ENCODE measurements at places on chromosomes 1 and 21.

DNA sequence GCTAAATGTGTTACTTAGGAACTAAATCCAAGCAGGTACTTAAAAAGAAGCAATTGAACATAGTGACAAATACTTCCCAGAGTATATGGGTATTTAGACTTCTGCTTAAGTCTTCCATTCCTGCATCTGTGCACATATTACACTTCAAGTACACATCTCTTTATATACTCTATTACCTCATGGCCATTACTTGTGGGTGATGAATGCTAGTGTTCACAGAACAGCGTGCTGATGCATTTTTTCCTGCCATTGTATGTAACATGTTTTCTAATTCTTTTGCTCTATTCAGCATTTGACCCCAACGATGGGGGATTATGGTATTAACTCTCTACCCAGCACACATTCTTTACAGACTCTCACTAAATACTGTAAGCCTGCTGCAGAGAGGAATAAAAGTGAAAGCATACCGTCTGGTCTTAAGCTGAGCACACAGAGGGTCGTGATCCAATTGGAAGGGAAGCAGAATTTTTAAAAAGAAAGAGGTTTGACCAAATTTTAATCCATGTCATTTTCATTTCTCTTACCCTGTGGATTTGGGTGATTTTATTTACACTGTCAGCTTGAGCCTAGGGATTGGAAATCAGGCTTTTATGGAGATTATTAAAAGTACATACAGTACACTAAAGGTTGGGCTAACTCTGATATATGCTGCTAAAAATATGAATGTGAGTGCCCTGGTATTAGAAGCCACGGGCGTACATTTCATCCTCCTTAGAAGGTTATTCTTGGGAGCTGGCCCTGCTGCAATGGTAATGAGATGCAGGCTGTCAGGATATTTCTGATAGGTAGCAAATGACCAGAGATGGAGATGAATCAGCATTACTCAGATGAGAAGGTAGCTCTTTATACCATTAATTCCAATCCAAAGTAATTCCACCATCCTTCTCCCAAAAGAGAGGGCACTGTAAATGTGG lies 95.5 kb upstream of the PROX1 start:
- no peak for DNase-seq

- DNase-seq, result no peak
Observed at GRCh38 chr1:182185842-182186756, 124.6 kb upstream of the ZNF648 start.

GRCh38 chr1:17297991-17298390 lies 10.0 kb upstream of the PADI4 start:
- no peak for DNase-seq

- no peak for DNase-seq
Observed at GRCh38 chr1:197961933-197962332, 44.8 kb downstream of the LHX9 start.

DNA sequence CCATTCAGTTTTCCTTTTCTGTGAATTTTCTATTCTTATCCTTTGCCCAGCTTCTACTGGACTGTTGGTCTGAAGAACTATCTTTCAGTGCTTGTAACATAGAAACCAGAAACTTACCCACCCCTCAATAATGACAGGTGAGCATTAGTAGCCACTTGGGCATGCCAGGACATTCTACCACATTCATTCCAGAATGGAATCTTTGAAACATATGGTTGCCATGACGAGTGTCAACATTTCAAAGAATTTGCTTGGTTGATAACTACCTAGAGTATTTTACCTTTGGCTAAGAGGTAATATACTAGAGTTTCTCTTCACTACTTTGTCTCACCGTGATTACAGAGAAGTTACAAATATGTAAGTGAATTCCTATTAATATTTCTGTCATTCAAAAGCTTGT lies at the start of gene MROH9:
Gene MROH9, plus strand, starts transcription at position 304 of the 400 bp plus-strand sequence. CDS start 10,023 bp downstream, outside the sequence.
- DNase-seq, result no peak

DNA sequence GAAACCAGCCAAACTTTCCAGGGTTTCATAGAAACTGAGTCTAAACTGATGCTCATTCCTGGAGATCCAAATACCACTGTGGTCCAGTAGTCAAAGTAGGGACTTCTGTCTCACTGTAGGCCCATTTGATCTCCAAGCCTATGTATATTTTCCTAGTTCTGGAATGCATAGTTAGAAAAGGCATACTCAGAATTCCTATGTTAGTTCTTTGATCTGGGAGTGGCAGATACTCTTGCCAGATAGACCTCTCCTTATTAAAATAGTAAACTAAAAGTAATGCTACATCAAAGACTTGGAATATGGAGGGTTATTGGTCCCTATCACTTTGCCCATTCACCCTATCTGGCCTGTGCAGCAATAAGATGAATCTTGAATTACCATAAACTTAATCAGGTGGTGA lies 10.4 kb upstream of the SGIP1 start:
- DNase-seq, result no peak

GRCh38 chr1:231192620-231193163 lies 30.8 kb downstream of the TRIM67 start:
- no peak for DNase-seq

- no peak for DNase-seq
Observed at GRCh38 chr1:98103617-98104285, 182.9 kb upstream of the DPYD start.

DNA sequence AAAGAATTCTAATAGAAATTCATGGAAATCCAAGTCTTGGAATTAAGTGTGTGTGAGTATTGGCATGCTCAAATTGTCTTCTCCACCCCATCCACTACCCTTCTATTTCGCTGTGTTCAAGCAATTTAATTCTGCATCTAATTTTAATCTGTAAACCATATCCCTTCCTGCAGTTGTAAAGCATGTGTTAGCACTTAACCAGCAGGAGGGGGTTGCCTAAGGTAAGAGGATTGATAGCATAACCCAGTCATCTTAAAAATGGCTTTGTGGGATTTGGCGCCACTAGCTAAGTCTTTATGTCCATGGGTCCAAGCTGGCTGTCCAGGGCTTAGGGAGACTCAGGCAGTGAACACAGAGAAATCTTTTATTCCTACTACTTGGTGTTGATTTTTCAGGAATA lies 210.3 kb downstream of the PTPRC start:
- DNase-seq, result no peak

GRCh38 chr21:15061279-15061678 lies 3.5 kb downstream of the NRIP1 start:
- no peak for DNase-seq

DNA sequence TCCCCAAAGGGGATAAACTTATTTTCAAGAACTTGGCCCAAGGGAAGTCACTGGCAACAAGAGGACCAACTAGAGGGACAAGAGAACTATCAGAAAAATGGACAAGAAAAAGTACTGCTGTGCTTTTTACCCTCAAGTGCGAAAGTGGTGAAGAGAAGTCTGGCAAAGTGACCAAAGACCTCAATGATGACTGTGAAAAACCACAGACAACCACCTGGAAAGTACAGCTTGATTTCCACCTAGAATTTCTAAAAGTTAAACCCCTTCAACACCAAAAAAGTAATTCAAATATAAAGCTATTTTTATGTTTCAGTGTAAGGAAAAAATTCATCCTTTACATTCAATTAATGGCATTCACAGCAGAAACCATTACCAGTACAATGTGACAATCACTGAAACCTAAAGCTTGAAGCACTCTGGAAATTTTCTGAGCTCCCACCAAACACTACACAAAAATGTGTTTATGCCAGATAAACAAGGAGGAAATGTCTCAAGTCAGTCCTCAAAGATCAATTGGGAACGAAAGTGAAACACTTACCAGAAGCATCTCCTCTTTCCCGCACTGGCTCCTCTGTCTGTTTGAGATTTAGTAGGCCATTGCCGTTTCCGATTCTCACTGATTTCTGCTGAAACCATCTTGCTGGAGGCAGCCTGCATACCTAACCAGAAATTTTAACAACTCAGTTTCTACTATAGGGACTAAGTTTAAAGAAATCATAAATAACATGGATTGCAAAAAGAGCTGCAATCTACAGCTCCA lies 8.3 kb downstream of the SDE2 start:
- no peak for DNase-seq

- no peak for DNase-seq
Observed at GRCh38 chr1:107449326-107449725, 308.5 kb downstream of the NTNG1 start.

- DNase-seq, result no peak
Observed at GRCh38 chr1:236400061-236400603, 6.0 kb downstream of the EDARADD start.

DNA sequence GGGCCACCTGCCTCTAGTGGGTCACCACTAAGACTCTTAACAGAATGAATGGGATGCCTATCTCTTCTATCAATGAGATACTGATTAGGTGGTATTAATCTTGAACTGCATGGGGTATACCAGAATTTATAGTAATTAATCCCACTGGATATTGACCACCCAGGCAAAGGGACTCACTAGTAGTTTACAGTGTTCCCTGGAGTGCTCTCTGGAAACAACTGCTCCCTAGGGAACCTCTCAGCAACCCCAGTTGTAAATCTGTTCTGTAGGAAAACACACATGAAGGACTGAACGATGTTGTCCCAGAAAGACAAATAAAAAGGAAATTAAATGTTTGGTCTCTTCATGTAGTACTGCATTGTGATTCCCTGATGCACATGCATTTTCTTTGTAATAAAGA lies 430.5 kb downstream of the HLX start:
- no peak for DNase-seq

DNA sequence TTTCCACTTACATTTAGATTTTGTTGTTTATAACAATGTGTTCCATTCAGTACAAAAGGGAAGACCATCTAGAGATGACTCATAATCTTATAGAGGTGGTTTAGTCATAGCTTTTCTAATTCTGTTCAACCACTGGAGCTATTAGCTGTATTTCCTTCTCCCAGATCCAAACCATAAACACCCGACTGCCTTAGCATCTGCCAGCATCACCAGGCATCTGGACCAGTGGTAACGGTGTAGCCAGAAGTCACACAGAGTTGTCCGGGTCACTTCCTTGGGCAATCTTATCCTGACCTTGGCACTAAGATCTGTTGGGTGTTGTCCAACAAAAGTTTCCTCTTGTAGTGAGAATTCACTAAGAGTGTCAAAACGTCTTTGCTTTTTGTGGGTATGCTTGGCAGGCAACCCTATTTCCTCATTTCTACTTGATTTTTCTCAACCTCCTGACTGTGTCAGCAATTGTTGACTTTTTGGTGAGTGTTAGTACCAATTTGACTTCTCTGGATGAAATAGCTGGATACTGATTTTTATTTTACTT lies 372.1 kb upstream of the B3GALT2 start:
- no peak for DNase-seq

DNA sequence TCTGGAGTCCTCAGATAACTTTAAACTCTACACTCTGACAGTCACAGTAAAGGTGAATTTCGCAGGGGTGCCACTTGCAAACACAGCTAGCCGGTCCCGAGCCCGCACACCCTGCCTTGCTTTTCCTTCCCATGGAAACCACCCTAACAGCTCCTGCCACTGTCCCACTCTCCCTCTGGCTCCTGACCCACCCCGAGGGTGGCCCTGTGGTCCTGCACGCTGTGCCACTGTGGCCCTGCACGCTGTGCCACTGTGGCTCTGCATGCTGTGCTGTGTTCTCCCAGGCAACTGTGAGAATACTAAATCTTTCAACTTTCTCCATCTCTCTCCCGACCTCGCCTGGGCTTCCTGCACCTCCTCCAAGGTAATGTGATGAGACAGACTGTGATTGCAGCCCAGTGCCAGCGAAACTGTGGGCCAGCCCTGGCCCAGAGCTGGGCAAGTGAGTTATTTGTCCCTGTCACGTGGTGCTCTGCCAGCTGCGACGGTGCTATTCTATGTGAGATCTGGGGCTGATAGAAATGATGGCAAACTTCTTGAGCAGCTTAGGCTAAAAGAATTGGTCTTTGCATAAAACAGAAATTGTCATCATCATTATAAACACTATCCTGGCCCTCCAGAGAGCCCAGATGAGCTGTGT lies 63.4 kb upstream of the TARBP1 start:
- no peak for DNase-seq

- DNase-seq, result no peak
Observed at GRCh38 chr1:226598455-226598849, 49.9 kb downstream of the STUM start.

DNA sequence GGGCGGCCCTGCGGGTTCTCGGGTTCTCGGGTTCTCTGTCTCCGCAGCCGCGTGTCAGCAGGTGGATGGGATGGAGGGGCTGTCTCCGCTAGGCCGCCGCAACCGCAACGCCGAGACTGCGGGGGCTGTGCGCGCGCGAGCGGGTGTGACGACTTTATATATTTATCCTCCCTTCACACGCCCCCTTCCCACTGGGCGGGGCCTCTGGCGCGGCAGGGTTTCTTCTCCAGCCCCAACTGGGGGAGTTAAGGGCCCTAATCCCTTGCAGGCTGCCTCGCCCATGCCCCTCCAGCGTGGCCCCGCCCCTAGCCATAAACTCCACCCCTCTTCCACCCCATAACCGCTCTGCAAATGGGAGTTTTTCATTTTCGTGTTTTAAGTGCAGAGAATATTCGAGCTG lies 3.4 kb downstream of the IGSF21 start:
- DNase-seq, result no peak

- no peak for DNase-seq
Observed at GRCh38 chr21:45220071-45220481, 67.6 kb downstream of the POFUT2 start.

- DNase-seq, result no peak
Observed at GRCh38 chr1:27689423-27690173, 17.6 kb upstream of the IFI6 start.

GRCh38 chr1:58627221-58627620 lies 50.2 kb upstream of the TACSTD2 start:
- DNase-seq, result no peak

DNA sequence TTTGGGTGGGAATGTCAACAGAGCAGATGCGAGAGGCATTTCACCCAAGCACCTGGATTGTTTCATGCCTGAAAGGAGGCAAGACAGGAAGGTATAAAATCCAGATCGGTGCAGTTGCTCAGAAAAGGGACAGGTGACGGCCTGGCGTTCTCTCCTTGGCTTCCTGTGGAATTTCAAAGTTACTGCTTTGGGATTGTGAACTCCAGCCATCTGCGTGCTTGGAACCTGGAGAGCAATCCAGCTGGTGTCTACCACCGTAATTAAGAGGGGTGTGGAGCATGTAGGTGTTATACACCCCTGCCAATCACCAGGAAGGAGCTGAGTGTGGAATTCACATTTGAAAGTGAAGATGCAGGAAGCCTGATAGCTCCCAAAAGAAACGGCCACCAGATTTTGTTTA lies 286.1 kb downstream of the KIF26B start:
- DNase-seq, result no peak

GRCh38 chr1:37092937-37093336 lies 58.6 kb upstream of the GRIK3 start:
- no peak for DNase-seq

GRCh38 chr1:202009326-202010179 lies 834 bp upstream of the ELF3 start:
- DNase-seq, result peak; percentile 54

DNA sequence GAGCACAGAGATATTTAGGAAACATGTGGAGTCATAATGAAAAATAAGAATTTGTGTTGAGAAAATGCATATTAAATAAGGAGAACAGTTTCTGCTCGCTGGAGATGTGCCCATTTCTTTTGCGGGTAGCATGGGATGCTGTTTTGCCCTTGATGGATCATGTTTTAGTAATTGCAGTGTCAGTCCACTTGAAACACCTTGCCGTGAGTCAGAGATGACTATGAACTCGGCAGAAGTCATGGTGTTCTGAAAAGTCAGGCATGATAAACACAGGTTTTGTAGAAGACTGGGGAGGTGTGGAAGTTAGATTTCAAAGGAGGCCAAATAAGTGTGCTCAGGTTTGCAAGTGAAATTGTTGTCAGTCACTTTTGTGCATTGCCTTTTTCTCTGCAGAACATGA lies 315.0 kb upstream of the LRRC7 start:
- no peak for DNase-seq

GRCh38 chr1:64337926-64338325 lies 132.0 kb upstream of the CACHD1 start:
- DNase-seq, result no peak

Data from stimulated activated CD4-positive, alpha-beta T cell treated with anti-CD3 and anti-CD28 coated beads, Interleukin-12 subunit alpha, Interleukin-12 subunit beta, amount 100 ng/mL, for 24 hours (primary cell).